Sciatic nerve (tissue), 2 donors: ENCODE measurements at places on chromosomes 2 and 18.
A peak's percentile ranks its signal among the peaks of the same experiment; 100 is the strongest.

GRCh38 chr18:47936952-47937351, 6.5 kb upstream of the SMAD2 start:
- DNase-seq = no peak

GRCh38 chr18:9387891-9388290, 53.3 kb downstream of the TWSG1 start:
- no peak for DNase-seq

GRCh38 chr18:59814891-59815290, 84.9 kb upstream of the PMAIP1 start:
- no peak for DNase-seq

DNA sequence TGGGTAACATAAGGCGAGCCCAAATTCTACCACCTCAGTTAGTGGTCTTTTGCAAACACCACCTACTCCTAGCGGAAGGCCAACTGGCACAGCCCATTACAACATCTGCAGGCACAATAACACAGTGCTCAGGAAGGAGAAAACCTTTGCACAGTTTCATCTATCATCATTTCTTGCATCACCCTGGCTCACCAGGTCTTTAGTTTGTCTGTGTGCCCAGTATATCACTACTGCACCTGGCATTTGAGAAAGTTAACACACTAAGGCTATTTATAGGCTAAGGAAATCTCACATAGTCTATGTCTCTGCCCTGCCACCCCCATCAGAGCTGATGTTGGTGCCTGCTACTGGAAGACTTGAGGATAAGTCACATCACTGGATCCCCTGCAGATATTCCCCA, 484.0 kb downstream of the SATB2 start:
- DNase-seq = no peak

- DNase-seq = no peak
Measured at GRCh38 chr2:227829337-227829736, 15.7 kb downstream of the CCL20 start.

- no peak for DNase-seq
Measured at GRCh38 chr2:229712136-229712535, 2.2 kb downstream of the DNER start.

DNA sequence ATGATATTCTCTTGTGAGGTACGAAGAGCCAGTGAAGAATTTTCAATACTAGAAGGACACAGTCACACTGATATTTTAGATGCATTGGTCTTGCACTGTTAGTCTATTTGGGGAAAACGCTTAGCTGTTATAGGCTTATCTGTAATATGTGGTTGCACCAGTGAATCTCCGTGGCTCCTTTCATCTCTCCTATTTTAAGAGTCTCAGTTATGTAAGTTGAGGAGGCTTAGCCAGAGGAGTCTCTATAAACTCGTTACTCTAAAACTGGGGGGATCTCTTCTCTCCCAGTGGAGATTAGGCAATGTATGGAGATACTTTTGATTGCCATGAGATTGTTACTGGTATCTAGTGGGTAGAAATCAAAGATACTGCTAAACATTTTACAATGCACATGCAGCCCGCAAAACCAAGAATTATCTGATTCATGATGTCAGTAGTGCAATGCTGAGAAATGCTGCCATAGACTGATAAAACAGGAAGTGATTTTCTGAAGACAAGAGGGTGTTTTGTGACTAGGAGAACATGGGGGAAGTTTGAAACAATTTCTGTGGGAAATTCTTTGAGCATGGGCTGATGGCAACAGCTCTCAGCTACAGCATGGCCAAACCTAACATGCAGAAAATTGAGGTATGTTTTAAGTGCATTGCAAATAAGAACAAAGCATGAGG, 339.1 kb downstream of the SOX11 start:
- no peak for DNase-seq

- DNase-seq = no peak
Measured at GRCh38 chr18:33702625-33703024, 124.6 kb downstream of the ASXL3 start.

GRCh38 chr2:164913640-164914350, 41.5 kb downstream of the SLC38A11 start:
- no peak for DNase-seq

- peak; percentile 1 for DNase-seq
Measured at GRCh38 chr2:47639467-47639866, 143.5 kb upstream of the MSH6 start.

DNA sequence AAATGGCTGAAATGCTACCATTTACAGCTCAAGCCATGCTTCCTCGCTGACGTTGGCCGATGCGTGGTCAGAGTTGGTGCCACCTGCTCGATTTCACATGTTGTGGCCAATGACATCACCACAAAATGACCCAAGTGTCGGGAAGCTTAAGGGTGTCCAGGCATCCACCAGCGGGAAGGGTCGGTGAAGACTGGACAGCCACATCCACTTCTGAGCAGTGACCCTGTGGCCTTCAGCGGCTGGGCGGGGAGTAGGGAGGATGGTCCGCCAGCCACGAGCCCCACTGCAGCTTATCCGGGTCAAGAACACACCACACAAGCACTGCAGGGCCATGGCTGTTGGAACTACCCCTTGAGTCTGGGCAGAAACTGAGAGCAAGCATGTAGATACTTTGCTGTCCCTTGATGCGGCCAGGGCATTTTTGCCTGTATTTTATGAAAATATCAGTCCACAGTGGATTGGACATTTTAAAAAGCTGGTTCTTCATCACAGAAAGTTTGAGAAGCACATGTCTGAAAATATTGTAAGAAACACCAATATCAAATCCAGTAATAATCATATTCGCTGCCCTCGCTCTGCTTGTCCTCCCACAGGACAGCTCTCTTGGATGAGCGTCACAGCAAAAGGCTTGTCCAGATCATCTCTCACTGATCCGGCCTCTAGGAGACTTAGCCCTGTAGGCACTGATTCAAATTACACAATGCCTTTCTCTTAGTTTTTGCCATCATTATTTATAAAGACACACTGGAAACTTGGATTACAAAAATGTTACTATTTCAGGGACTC, 174.0 kb downstream of the TWIST2 start:
- peak; percentile 42 for DNase-seq

- no peak for DNase-seq
Measured at GRCh38 chr2:147430408-147430807, 414.4 kb upstream of the ACVR2A start.
